Osteoblast (primary cell): ENCODE measurements at places on chromosomes 16 and 17. TPM values are rescaled to one million over a fixed set of nuclear protein-coding genes. Genes with fewer than 3 reads are reported as not detected.

Gene C16orf96
- total RNA-seq: under 0.01 TPM in 1 of 2 replicates, not detected in the other

Gene SLC16A13
- total RNA-seq: 1.2 and 1.4 TPM in 2 replicates

Gene STXBP4
- total RNA-seq: 14.7 and 19.2 TPM in 2 replicates

Gene CHRNE
- 1.4 and 1.8 TPM in 2 replicates for total RNA-seq
